ENCODE measurements at places on chromosomes 7 and 10.

- H3K36me3 ChIP-seq = no peaks in the 10 kb centered on the region
- H3K4me3 ChIP-seq = peak overlapping the region; percentile 69
- peaks cover 67% of the 10 kb centered on the region for H3K27me3 ChIP-seq
- peaks cover 40% of the 10 kb centered on the region for H3K4me1 ChIP-seq
- no peak overlapping the region for H3K27ac ChIP-seq
Observed at GRCh38 chr10:66927971-66928770, 2.3 kb downstream of the LRRTM3 start.

DNA sequence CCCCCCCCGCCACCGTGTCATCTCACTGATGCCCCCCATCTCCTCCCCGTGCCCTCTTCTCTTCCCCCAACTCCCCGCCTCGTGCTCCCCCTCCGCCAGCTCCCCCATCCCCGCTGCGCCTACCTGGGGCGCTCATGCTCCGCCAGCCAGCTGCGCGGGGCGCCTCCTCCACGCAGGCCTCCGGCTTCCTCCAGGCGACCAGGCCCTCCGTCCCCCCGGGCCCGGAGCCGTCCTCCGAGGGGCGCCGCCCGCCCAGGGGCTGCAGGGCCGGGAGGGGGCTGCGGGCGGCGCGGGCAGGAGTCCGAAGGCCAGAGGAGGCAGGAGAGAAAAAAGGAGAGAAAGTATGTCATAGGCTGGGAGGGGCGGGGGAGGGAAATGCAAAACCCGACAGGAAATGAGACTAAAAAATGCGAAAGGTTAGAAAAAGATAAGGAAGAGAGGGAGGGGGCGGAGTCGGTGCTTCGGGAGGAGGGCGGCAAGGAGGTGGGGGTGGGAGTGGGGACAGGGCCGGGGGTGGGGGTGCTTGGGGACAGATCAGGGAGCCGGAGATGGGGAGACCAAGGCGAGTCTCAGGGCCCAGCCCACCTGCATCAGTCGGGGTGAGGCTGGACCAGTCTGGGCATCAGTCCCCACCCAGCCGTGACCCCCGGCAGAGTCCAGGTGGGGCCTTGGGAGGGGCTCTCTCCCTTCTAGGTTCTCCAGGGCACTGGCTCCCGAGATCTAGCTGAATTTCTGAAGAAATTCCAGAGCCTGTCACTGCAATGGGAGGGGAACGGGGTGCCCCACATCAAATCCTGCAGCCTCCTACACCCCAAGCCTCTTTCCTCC, at the start of gene CARD11:
Gene CARD11, minus strand, starts transcription at position 324 of the 828 bp plus-strand sequence. CDS start 85,361 bp downstream, outside the sequence.
- H3K4me1 ChIP-seq = peaks cover 4% of the 10 kb centered on the region
- peak within 1 kb of the TSS; percentile 16 for H3K27ac ChIP-seq
- H3K27me3 ChIP-seq = no peaks in the 10 kb centered on the region
- no peak for DNase-seq

- peaks cover 56% of the 10 kb centered on the region for H3K4me1 ChIP-seq
- DNase-seq = no peak
- H3K4me3 ChIP-seq = no peak overlapping the region
- H3K36me3 ChIP-seq = peaks cover 26% of the 10 kb centered on the region
Observed at GRCh38 chr10:29646238-29646902, 11.6 kb upstream of the SVIL start.

- peaks cover 88% of the 10 kb centered on the region for H3K27me3 ChIP-seq
- H3K4me3 ChIP-seq = no peak overlapping the region
- no peak overlapping the region for H3K27ac ChIP-seq
- no peak for DNase-seq
Observed at GRCh38 chr10:123442901-123443300, 223.3 kb upstream of the GPR26 start.

GRCh38 chr7:44085546-44085945, 3.2 kb upstream of the POLM start:
- H3K36me3 ChIP-seq = no peaks in the 10 kb centered on the region
- H3K27me3 ChIP-seq = no peaks in the 10 kb centered on the region
- DNase-seq = no peak

DNA sequence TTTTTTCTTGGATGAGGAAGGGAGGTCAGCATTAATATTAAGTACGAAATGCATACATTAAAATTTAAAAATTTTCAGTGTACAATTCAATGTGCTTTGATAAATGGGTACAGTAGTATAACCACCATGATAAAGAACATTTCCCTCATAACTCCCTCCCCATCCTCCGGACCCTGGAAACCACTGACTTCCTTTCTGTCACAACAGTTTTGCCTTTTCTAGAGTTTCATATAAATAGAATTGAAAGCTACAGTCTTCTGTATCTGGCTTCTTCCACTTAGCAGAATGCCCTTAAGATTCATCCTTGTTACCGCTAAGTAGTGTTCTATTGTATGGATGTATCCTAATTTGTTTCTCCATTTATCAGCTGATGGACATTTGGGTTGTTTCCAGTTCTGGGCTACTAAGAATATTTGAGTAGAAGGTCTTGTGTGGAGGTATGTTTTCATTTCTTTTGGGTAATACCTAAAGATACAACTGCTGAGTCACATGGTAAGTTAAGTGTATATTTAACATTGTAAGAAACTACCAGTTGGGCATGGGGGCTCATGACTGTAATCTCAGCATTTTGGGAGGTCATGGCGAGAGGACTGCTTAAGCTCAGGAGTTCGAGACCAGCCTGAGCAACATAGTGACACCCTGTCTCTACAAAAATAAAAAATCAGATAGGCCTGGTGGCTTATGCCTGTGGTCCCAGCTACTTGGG, 30.8 kb downstream of the ABI1 start:
- DNase-seq = no peak
- H3K27ac ChIP-seq = no peak overlapping the region
- peaks cover 13% of the 10 kb centered on the region for H3K36me3 ChIP-seq
- no peaks in the 10 kb centered on the region for H3K27me3 ChIP-seq

DNA sequence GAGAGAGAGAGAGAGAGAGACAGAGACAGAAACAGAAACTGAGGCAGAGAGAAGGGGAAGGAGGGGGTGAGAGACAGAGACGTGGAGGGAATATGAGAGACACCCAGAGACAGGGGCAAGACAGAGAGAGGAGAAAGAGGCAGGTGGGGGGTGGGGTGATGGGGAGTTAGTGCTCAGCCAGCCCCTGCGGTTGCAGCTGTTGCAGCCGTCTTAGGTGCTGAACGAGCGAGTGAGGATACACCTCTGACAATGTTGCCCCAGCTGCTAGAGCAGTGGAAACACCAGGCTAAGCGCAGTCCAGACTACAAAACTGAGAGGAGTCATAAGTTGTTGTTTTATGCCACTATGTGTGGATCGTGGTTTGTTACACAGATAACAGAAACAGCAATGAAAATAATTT, 328.2 kb upstream of the SHH start:
- H3K36me3 ChIP-seq = no peaks in the 10 kb centered on the region
- no peak overlapping the region for H3K4me3 ChIP-seq
- H3K27ac ChIP-seq = no peak overlapping the region
- peaks cover 52% of the 10 kb centered on the region for H3K27me3 ChIP-seq
- DNase-seq = no peak

GRCh38 chr7:3844540-3845151, 543.6 kb downstream of the SDK1 start:
- no peak overlapping the region for H3K4me3 ChIP-seq
- H3K4me1 ChIP-seq = peaks cover 10% of the 10 kb centered on the region
- DNase-seq = no peak
- H3K27me3 ChIP-seq = no peaks in the 10 kb centered on the region

- no peak overlapping the region for H3K27ac ChIP-seq
- DNase-seq = no peak
- H3K4me1 ChIP-seq = no peaks in the 10 kb centered on the region
- no peaks in the 10 kb centered on the region for H3K36me3 ChIP-seq
- no peak overlapping the region for H3K4me3 ChIP-seq
Observed at GRCh38 chr7:112986256-112987031, 100.2 kb downstream of the GPR85 start.

- H3K4me3 ChIP-seq = no peak overlapping the region
- no peak overlapping the region for H3K27ac ChIP-seq
- H3K36me3 ChIP-seq = no peaks in the 10 kb centered on the region
- no peaks in the 10 kb centered on the region for H3K27me3 ChIP-seq
- H3K4me1 ChIP-seq = no peaks in the 10 kb centered on the region
- no peak for DNase-seq
Observed at GRCh38 chr7:39510864-39511354, 55.3 kb upstream of the YAE1 start.

- peaks cover 10% of the 10 kb centered on the region for H3K36me3 ChIP-seq
- H3K27me3 ChIP-seq = no peaks in the 10 kb centered on the region
- DNase-seq = no peak
- no peak overlapping the region for H3K4me3 ChIP-seq
- H3K27ac ChIP-seq = no peak overlapping the region
Observed at GRCh38 chr10:24850727-24851296, 101.6 kb downstream of the PRTFDC1 start.

DNA sequence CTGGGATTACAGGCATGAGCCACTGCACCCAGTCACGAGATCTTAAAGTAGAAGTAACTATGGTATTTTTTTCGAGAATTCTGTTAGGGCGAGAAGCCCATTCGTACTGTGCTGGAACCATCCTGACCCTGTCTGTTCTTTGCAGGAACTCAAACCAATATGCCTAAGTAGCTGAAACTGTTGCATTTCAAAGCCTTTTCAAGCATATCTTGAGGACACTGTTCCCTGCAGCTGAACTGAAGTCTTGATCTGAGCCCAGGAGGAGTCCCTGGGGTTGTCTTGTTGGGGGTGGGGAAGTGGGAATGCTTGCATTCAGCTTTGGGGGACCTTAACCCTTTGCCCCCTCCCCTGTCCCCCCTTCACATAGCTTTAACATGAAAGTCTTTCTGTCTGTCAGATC, 61.5 kb downstream of the CUX1 start:
- H3K27ac ChIP-seq = no peak overlapping the region
- DNase-seq = no peak
- H3K36me3 ChIP-seq = peaks cover 3% of the 10 kb centered on the region
- peaks cover 57% of the 10 kb centered on the region for H3K4me1 ChIP-seq

DNA sequence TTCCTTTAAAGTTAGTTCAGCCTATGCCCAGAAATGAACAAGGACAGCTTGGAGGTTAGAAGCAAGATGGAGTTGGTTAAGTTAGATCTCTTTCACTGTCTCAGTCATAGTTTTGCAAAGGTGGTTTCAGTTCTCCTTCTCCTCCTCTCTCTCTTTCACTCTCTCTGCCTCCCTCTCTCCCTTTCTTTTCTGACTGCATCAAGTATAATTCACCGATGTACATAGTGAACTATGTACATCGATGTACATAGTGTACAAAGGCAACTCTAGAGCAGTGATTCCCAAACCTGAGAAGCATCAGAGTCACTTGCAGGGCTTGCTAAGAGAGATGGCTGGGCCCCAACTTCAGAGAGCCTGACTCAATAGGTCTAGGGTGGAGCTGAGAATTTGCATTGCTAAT, 1259.7 kb downstream of the TYW1 start:
- no peaks in the 10 kb centered on the region for H3K36me3 ChIP-seq
- no peak overlapping the region for H3K27ac ChIP-seq
- H3K27me3 ChIP-seq = peaks cover 31% of the 10 kb centered on the region
- peaks cover 4% of the 10 kb centered on the region for H3K4me1 ChIP-seq

GRCh38 chr7:25857376-25858067, 294.5 kb upstream of the NFE2L3 start:
- H3K27ac ChIP-seq = no peak overlapping the region
- peaks cover 44% of the 10 kb centered on the region for H3K4me1 ChIP-seq
- no peak overlapping the region for H3K4me3 ChIP-seq
- no peak for DNase-seq

DNA sequence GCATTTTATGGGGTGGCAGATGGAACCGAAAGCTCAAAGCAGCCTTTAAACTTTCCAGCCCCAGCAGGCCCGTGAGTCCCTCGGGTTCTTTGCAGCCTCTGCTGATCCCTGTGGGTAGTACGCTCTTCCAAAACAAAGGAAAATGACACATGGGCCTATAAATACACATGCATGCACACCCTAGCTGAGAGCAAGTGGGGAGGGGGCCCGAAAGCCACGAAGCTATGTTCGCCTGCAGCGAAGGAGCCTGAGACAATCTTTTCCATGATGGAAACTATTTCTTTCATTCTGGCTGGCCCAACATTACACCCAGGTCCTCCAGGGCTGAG, 32.2 kb downstream of the CALML5 start:
- peak overlapping the region; percentile 99 for H3K27ac ChIP-seq
- H3K27me3 ChIP-seq = no peaks in the 10 kb centered on the region
- peaks cover 1% of the 10 kb centered on the region for H3K36me3 ChIP-seq
- DNase-seq = no peak
- peaks cover 65% of the 10 kb centered on the region for H3K4me1 ChIP-seq

- H3K4me3 ChIP-seq = no peak overlapping the region
- no peak for DNase-seq
- H3K4me1 ChIP-seq = no peaks in the 10 kb centered on the region
- H3K27me3 ChIP-seq = peaks cover 4% of the 10 kb centered on the region
Observed at GRCh38 chr7:143331179-143331801, 15.4 kb downstream of the CLCN1 start.

- no peaks in the 10 kb centered on the region for H3K36me3 ChIP-seq
- H3K27ac ChIP-seq = no peak overlapping the region
- H3K4me1 ChIP-seq = peaks cover 39% of the 10 kb centered on the region
Observed at GRCh38 chr10:121774813-121775212, 153.0 kb downstream of the ATE1 start.

- H3K27me3 ChIP-seq = no peaks in the 10 kb centered on the region
- peaks cover 3% of the 10 kb centered on the region for H3K36me3 ChIP-seq
- no peak for DNase-seq
- H3K4me1 ChIP-seq = peaks cover 43% of the 10 kb centered on the region
- peak overlapping the region; percentile 97 for H3K27ac ChIP-seq
- H3K4me3 ChIP-seq = peak overlapping the region; percentile 84
Observed at GRCh38 chr10:5813091-5813340, 218 bp downstream of the GDI2 start.

DNA sequence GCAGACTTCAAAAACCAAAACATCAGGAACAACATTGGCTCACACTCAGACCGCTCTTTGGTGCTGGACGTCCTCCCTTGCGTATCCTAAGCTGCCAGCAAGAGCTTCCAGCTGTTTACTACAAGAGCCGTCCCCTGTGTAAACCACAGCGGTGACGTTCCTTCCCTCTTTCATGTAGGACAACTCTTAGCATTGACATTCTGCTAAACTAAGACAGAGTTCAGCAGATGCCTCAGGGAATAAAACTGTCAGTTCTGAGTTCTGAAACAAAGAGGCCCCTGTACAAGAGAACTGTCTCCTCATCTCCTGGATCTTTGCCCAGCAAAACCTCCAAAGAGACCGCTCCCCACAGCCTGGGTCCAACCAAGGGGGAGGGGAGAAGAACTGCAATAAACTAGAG, 57.8 kb upstream of the OPALIN start:
- DNase-seq = no peak
- H3K36me3 ChIP-seq = no peaks in the 10 kb centered on the region
- H3K4me3 ChIP-seq = no peak overlapping the region
- peaks cover 18% of the 10 kb centered on the region for H3K4me1 ChIP-seq
- no peak overlapping the region for H3K27ac ChIP-seq
- peaks cover 15% of the 10 kb centered on the region for H3K27me3 ChIP-seq

- DNase-seq = no peak
- no peak overlapping the region for H3K27ac ChIP-seq
- no peaks in the 10 kb centered on the region for H3K4me1 ChIP-seq
- no peaks in the 10 kb centered on the region for H3K27me3 ChIP-seq
- no peak overlapping the region for H3K4me3 ChIP-seq
Observed at GRCh38 chr10:132735341-132735775, 50.6 kb downstream of the NKX6-2 start.

Measured in mesothelial cell of epicardium (in vitro differentiated cells).